ENCODE measurements at places on chromosomes 12 and 14. TPM values are rescaled to one million over a fixed set of nuclear protein-coding genes. Genes with fewer than 3 reads are reported as not detected.

DNA sequence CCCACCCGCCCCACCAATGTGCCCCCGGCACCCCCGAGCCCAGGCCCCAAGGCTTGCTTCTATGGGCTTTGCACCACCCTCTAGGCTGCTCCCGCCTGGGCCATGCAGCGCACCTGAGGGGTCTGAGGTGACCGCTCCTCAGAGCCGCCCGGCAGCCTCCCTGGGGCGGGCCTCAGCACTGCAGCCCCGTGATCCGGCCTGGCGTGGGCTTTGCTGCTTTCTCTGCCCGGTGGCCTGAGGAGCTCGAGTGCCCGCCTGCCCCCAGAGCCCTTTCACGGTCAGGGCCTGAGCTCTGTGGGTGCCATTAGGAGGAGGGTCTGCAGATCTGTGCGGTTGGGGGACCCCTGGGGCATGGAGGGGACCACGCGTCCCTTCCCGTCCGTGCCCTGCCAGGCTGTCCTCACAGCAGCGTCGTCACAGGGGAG, 6.2 kb downstream of the MTA1 start:
- no peak overlapping the region for H3K4me3 ChIP-seq
- H3K4me1 ChIP-seq = peaks cover 20% of the 10 kb centered on the region
- H3K36me3 ChIP-seq = no peaks in the 10 kb centered on the region
- no peaks in the 10 kb centered on the region for H3K27me3 ChIP-seq
- no peak overlapping the region for H3K27ac ChIP-seq

GRCh38 chr14:87312894-87313205, 680.1 kb downstream of the GALC start:
- DNase-seq = no peak
- no peaks in the 10 kb centered on the region for H3K36me3 ChIP-seq
- no peaks in the 10 kb centered on the region for H3K27me3 ChIP-seq
- H3K4me3 ChIP-seq = no peak overlapping the region

WNT5B gene
- total RNA-seq = 50.2 TPM

CCDC175 gene
- not detected for total RNA-seq

PLEKHA5 gene
- 51.3 TPM for total RNA-seq

- no peak overlapping the region for H3K4me3 ChIP-seq
- H3K4me1 ChIP-seq = no peaks in the 10 kb centered on the region
- no peaks in the 10 kb centered on the region for H3K36me3 ChIP-seq
- H3K27me3 ChIP-seq = peaks cover 67% of the 10 kb centered on the region
- no peak for DNase-seq
- no peak overlapping the region for H3K27ac ChIP-seq
Observed at GRCh38 chr14:94934276-94934810, 164.4 kb upstream of the GSC start.

DNA sequence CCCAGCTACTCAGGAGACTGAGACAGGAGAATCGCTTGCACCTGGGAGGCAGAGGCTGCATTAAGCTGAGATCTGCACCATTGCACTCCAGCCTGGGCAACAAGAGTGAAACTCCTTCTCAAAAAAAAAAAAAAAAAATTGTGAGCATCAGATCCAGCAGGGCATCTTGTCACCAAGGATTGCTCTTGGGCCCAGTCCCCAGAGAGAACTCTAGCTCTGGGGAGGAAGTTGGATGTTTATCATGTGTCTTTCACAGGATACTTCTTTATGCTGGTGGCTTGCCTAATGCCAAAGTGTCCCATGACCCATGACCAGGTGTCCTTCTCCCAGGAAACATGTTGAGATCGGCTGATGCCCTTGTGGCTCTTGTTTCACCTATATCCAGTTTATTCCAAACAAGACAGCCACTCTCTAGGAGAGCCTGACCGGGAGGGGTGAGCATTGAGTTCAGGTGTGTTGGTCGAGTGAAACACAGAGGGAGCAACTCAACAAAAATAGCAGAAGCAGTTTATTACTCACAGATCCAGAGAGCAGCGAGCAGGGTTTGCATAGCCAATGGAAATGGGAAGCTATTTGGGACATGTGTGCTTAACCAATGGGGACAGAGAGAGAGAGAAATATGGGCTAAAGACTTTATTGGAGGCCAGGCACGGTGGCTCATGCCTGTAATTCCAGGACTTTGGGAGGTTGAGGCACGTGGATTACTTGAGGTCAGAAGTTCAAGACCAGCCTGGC, 6.6 kb upstream of the TCHP start:
- H3K36me3 ChIP-seq = no peaks in the 10 kb centered on the region
- no peak overlapping the region for H3K4me3 ChIP-seq
- H3K4me1 ChIP-seq = peaks cover 16% of the 10 kb centered on the region
- no peaks in the 10 kb centered on the region for H3K27me3 ChIP-seq

DNA sequence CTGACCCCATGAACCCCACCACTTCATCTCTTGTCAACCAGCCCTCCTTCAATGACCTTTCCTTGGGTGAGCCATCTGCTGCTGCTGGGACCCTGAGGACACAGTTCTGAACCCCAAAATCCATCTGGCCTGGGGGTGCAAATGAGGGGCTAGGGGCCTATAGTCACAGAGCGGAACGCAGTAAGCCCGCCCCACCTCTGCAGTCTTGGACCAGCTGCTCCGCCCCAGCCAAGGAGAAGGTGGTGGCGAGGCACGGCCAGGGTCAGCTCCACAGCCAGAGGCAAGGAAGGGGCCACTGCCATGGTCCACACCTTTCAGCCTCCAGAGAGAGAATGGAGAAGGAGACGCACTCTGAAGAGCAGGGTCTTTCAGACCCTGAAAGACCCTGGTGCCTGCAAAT, 5.1 kb downstream of the TMEM179 start:
- H3K27me3 ChIP-seq = peaks cover 90% of the 10 kb centered on the region
- no peaks in the 10 kb centered on the region for H3K36me3 ChIP-seq
- H3K4me1 ChIP-seq = no peaks in the 10 kb centered on the region
- DNase-seq = no peak

GRCh38 chr12:96155181-96155580, 39.0 kb upstream of the ELK3 start:
- no peaks in the 10 kb centered on the region for H3K27me3 ChIP-seq
- DNase-seq = no peak
- H3K4me1 ChIP-seq = peaks cover 4% of the 10 kb centered on the region
- H3K27ac ChIP-seq = no peak overlapping the region
- no peak overlapping the region for H3K4me3 ChIP-seq
- H3K36me3 ChIP-seq = no peaks in the 10 kb centered on the region

HOXC11 gene
- 2.4 TPM for total RNA-seq

AHNAK2 gene
- 30.8 TPM for total RNA-seq

- DNase-seq = no peak
- no peak overlapping the region for H3K27ac ChIP-seq
- no peak overlapping the region for H3K4me3 ChIP-seq
- no peaks in the 10 kb centered on the region for H3K36me3 ChIP-seq
- H3K4me1 ChIP-seq = no peaks in the 10 kb centered on the region
Observed at GRCh38 chr14:54893151-54893760, 9.4 kb downstream of the GCH1 start.

CDK17 gene
- 22.5 TPM for total RNA-seq

RD3L gene
- not detected for total RNA-seq

GRCh38 chr12:26705851-26706250, 127.1 kb downstream of the ITPR2 start:
- no peaks in the 10 kb centered on the region for H3K36me3 ChIP-seq
- no peak overlapping the region for H3K27ac ChIP-seq
- H3K27me3 ChIP-seq = no peaks in the 10 kb centered on the region
- peaks cover 7% of the 10 kb centered on the region for H3K4me1 ChIP-seq

DNA sequence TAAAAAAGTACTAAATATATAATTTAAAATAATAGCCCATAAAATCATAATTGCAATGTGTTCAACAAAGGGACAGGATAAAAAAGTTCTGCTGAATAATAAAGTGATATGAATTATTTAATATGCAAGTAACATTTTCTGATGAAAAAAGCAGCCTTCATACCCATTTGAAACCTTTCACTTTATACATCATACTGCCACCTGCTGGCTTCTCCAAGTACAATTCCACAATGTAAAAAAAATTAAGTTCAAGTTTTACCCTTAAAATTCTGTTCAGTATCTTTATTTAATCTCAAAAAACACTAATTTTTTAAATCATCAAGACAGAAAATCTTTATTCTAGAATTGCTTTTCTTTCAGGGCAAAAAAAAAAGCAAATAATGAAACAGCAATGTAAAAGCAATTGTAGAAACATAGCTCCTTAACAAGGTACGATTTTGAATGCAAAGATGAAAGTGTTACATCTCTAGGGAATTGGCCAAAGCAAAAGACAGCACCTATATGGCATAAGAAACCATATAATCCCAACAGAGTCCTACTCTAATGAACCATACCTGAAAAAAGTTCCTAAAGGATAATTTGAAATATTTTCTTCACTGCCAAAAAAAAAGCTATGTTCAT, 15.0 kb downstream of the MDM1 start:
- no peak for DNase-seq
- no peak overlapping the region for H3K4me3 ChIP-seq
- peaks cover 3% of the 10 kb centered on the region for H3K36me3 ChIP-seq
- H3K27me3 ChIP-seq = no peaks in the 10 kb centered on the region

- H3K27me3 ChIP-seq = no peaks in the 10 kb centered on the region
- no peak overlapping the region for H3K4me3 ChIP-seq
- no peak for DNase-seq
- 0 out of 2 replicates have a peak, but pooled peaks cover 3% of the 10 kb centered on the region for H3K36me3 ChIP-seq
- H3K4me1 ChIP-seq = no peaks in the 10 kb centered on the region
Observed at GRCh38 chr12:42386308-42386707, 60.3 kb downstream of the PPHLN1 start.

- no peak overlapping the region for H3K27ac ChIP-seq
- no peak for DNase-seq
- H3K36me3 ChIP-seq = no peaks in the 10 kb centered on the region
- no peak overlapping the region for H3K4me3 ChIP-seq
Observed at GRCh38 chr12:80567401-80567800, 123.4 kb downstream of the PTPRQ start.

SAMD15 gene
- total RNA-seq = 7.8 TPM

ENDOU gene
- 0.39 TPM for total RNA-seq

DNA sequence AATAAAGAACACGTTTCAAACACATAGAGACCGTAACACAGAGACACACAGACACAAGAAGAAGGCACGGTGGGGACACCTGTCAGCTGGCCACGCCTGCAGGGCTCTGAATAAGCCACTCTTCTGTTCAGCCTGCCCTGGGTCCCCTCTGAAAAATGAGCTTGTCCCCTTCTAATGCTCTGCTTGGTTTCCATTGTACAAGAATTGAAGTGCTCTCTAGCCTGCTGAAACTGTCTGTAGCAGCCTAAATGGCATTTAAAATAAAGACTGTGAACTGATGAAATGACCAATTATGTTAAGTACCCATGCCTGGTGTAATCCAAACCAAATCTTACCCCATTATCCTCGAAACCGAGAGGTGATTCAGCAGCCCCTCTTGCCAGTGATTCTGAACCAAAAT, 139.8 kb downstream of the FOXN3 start:
- H3K4me3 ChIP-seq = no peak overlapping the region
- H3K36me3 ChIP-seq = no peaks in the 10 kb centered on the region
- no peaks in the 10 kb centered on the region for H3K4me1 ChIP-seq
- peaks cover 35% of the 10 kb centered on the region for H3K27me3 ChIP-seq
- DNase-seq = no peak

DNA sequence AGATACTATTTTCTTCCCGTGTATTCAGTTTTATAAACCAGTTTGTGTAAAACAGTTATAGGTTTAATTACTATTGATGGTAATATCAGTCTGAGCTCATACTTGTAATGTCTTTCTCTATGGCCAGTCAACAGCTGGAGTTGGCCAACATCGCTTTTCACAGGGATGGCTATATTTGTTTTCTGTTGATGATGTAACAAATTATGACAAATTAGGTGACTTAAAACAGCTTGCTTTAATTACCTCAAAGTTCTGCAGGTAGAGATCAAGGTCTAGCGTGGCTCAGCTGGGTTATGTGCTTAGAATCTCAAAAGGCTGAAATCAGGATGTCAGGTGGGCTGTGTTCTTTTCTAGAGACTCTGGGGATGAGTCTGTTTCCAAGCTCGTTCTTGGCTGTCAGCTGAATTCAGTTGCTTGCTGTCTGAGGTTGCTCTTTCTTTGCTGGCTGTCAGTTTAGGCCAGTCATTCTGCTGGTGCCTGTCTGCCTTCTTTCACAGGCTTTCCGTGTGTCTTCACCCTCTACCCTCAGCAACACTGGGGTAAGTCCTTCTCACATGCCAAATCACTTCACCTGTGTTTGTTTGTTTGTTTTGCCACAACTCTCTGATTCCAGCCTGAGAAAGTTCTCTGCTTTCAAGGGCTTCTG, 370.2 kb upstream of the E2F7 start:
- DNase-seq = no peak
- H3K27me3 ChIP-seq = no peaks in the 10 kb centered on the region
- no peak overlapping the region for H3K27ac ChIP-seq
- H3K36me3 ChIP-seq = no peaks in the 10 kb centered on the region
- H3K4me3 ChIP-seq = no peak overlapping the region

- H3K36me3 ChIP-seq = no peaks in the 10 kb centered on the region
- no peak overlapping the region for H3K27ac ChIP-seq
- no peaks in the 10 kb centered on the region for H3K4me1 ChIP-seq
- no peak for DNase-seq
Observed at GRCh38 chr12:130611026-130611905, 104.8 kb downstream of the RIMBP2 start.

DNA sequence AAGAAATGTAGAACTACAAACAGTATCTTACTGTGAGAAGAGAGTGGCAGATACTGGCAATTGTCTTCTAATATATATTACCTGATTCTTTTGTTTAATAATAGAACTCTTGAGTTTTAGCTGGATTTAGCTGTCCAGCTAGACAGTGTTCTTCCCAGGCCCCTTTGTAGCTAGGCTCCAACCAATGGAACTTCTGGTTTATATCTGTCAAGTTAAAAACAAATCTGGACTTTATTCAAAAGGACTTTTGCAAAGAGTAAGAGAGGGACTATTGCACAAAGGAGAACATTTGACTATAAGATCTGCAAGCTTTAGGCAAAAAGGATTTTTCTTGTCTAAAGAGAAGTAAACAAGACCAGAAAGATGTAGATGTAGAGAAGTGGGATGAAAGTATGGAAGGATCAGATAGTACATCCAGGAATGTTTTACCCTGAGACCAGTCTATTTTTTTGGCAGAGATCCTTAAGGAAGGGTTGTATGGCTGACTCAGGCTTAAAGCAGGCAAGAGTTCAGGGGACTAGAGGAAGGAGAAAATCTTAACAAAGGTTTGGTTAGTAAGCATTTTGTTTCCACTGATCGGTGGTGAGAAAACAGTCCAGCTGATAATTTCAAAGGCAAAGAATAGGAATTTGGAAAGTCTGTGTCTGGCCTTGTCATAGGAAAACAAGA, 111.1 kb upstream of the PLEKHA5 start:
- peak overlapping the region; percentile 76 for H3K27ac ChIP-seq
- no peaks in the 10 kb centered on the region for H3K27me3 ChIP-seq
- peaks cover 32% of the 10 kb centered on the region for H3K4me1 ChIP-seq
- no peaks in the 10 kb centered on the region for H3K36me3 ChIP-seq
- H3K4me3 ChIP-seq = no peak overlapping the region
- peak; percentile 46 for DNase-seq

FGF6 gene
- not detected for total RNA-seq

DNA sequence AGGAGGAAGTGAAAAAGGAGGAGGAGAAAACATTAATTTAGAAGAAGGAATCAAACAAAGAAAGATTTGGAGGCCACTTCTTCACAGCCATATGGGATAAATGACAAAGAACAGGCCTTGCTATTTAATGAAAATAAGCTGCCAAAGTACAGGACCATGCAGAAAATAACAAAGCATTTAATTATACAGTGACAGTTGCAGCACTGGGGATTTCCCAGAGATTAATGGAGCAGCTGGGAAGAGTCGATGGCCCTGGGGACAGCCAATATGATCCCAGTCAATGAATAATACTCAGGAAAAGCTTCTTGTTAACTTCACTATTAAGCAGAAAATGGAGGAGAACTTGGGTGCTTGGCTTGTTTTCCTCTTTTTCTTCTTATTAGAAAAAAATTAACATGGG, 34.6 kb downstream of the RERG start:
- H3K27ac ChIP-seq = no peak overlapping the region
- H3K36me3 ChIP-seq = no peaks in the 10 kb centered on the region
- H3K4me3 ChIP-seq = no peak overlapping the region
- H3K27me3 ChIP-seq = no peaks in the 10 kb centered on the region
- no peaks in the 10 kb centered on the region for H3K4me1 ChIP-seq

- H3K36me3 ChIP-seq = no peaks in the 10 kb centered on the region
- H3K4me1 ChIP-seq = no peaks in the 10 kb centered on the region
- H3K27ac ChIP-seq = no peak overlapping the region
Observed at GRCh38 chr14:63964113-63964512, 111.3 kb downstream of the SYNE2 start.
